ENCODE measurements at places on chromosomes 7 and 10. TPM values are rescaled to one million over a fixed set of nuclear protein-coding genes. Genes with fewer than 3 reads are reported as not detected.

C1QL3 gene
- not detected for total RNA-seq

- no peak for DNase-seq
Observed at GRCh38 chr7:143013473-143013872, 13.5 kb downstream of the OR9A2 start.

GRCh38 chr7:129265328-129265727 lies 40.5 kb downstream of the AHCYL2 start:
- no peak for DNase-seq

KCNK18 gene
- total RNA-seq, result not detected
